ENCODE measurements at places on chromosomes 5 and 9.
A peak's percentile ranks its signal among the peaks of the same experiment; 100 is the strongest.

- no peak for DNase-seq
These were observed 440.8 kb upstream of the PIK3R1 start for GRCh38 chr5:67774786-67775185.

GRCh38 chr9:136762915-136763648, 1.2 kb downstream of the LCN15 start:
- no peak for DNase-seq

DNA sequence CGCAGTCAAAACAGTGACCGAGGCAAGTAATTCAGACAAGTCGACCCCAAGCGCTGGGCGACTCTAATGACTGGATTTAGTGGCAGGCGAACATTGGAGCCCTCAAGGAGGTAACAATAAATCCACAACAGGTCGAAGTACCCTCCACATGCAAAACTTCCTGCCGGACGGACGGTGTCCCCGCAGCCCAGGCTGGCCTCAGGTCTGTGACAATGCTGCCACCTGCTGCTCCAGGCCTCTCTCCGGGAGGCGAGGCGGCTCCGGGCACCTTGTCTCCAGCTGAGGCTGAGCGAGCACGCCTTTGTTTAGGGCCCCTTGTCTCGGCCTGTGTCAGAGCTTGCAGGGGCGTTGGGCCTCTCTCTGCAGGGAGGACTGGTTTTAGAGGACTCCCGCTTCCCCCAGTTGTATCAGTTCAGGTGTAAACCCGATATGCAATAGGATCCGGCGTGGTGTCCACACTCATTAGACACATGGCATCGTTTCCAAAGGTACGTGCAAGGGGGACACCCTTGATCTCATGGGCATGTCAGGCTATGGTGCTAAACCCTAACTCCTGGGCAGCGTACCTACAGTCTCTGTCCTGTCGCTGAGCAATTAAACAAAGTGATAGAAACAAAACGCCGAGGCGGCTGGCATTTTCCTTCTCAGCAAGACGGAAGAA, 628.0 kb upstream of the ADAMTS16 start:
- DNase-seq, result no peak

- no peak for DNase-seq
These were observed 106.9 kb downstream of the ROR2 start for GRCh38 chr9:91843093-91843492.

GRCh38 chr5:178667688-178668087, 40.8 kb upstream of the CLK4 start:
- no peak for DNase-seq

DNA sequence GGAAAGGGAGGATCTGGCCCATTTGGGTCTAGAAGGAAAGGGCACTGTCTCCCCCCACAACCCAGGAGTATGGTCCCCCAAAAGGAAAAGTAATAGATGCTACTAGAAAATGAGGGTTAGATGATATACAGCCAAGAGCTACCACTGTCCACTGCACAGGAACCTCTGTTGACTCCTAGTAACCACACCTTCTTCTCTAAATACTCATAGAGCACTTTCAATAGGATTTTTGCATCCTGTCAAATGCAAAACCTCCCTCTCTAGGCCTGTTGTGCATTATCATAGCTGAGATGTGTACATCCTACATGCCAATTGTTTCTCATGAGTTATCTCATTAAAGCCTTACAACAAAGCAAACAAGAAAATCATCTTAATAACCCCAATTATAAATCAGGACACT, 66.8 kb downstream of the THBS4 start:
- DNase-seq, result no peak

DNA sequence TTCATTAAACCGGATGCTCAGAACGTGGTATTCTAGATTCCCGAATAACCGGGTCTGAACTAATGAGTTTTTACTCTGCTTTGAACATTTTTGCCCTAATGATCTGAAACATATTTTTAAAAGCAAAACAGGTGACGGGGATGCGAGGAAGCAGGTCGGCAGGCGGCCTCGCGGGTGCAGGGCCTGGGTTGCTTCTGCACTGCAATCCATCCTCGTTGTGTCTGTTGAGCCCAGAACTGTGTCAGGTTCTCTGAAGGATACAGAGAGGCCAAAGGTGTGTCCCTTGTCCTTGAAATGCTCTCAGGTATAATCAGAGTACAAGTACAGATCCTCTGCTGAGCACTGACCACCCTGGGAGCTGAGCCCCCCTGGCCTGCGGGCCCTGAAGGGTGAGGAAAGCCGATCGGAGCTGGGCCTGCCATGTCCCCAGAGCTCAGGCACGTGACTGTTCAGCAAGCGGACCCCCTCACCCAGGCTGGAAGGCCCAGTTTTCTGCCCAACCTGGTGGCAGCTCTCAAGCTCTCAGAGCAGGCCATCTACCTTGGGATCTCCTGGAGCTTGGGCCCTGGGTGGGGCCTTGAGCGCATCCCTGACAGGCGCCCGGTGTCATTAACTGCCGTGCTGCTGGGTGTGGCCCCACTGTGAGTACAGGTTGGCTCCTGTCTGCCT, 151.8 kb downstream of the OLFM1 start:
- DNase-seq, result no peak

GRCh38 chr5:65327582-65327981, 154.1 kb downstream of the ADAMTS6 start:
- DNase-seq, result no peak

- DNase-seq, result no peak
These were observed 361.8 kb upstream of the ACTBL2 start for GRCh38 chr5:57844410-57844809.

- no peak for DNase-seq
These were observed 98.7 kb downstream of the FANCC start for GRCh38 chr9:95218773-95219172.

GRCh38 chr5:89277816-89278215, 394.8 kb upstream of the MEF2C start:
- no peak for DNase-seq

DNA sequence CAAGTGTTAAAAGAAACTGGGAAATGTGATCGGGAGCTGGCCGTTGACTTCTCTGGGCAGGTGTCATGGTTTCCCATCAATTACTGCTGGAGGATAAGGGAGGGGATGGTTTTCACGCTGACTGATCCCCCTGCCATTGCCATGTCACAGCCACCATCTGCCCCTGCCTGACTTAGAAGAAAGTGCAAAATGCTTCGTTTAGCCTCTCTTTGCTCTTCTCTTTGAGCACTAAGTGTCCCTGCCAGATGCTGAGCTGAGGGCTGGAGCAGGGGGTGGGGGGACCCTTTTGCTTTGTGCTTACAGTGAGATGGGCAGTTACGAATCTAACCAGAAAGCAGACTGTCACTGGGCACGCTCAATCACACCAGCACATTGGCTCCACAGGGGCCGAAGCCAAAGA, 138.4 kb upstream of the ALDH1B1 start:
- no peak for DNase-seq

GRCh38 chr9:22119522-22120158, 110.5 kb upstream of the CDKN2B start:
- no peak for DNase-seq

DNA sequence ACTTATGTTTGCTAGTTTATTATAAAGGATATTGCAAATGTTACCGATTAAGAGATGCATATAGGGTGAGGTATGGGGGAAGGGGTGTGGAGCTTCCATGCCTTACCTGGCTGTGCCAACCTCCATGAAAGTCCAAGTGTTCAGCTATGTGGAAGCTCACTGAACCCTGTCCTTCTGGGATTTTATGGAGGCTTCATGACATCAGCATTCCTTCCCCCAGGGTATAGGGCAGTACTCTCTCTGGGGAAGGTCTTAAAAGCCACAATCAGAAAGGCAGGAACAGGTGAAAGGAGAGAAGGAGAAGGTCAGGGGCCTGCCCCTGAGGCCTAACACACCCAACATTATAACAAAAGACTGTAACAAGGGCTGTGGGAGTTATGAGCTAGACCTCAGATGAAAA, 592.6 kb downstream of the PDE4D start:
- DNase-seq, result no peak

GRCh38 chr9:4464911-4465513, 25.3 kb upstream of the SLC1A1 start:
- peak; percentile 95 for DNase-seq

- DNase-seq, result no peak
These were observed 37.6 kb upstream of the CAST start for GRCh38 chr5:96624596-96624995.

DNA sequence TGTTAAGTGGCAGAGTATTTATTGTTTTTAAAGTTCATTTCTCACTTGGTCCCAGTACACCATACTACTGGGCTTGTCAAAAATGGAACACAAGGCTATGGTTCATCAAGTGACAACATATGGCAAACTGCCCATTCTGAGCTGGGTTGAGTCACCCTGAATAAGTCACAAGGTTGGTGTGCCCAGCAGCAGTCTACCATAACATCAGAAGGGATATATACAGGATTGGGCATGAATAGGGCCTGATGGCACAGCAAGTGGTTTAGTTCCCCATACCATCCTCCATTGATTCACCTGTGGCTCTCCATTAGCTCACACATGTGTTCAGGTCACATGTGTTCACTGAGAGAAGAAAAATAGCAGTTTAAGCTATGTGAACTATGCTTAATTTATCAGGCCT, 249.8 kb upstream of the PRDM9 start:
- DNase-seq, result no peak

All from GM12864 (cell line).